ENCODE measurements at places on chromosomes 13 and 19.

GRCh38 chr13:106942563-106942962 lies 374.6 kb upstream of the ARGLU1 start:
- no peak for DNase-seq

- DNase-seq, result no peak
These were observed 28.3 kb downstream of the EFNA2 start for GRCh38 chr19:1313695-1314613.

DNA sequence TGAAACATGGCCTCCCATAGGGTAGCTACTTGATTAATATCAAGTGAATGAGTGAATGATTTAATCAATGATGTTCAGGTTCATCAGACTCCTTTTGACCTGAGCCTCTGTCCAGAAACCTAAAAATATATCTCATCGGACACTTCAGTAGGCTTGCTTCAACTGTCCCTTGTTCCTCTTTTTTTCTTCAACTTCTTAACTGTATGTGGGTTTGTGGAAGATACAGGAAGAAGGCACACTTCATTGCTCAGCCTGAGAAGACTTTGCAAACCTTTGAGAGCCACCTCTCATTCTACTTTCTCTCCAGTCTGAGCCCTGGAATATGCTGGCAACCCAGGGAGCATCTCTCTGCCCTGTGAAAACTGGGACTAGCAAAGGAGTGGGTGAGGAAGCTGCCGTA lies 557.0 kb downstream of the FGF9 start:
- DNase-seq, result no peak

GRCh38 chr13:73323615-73324014 lies 264.8 kb downstream of the KLF5 start:
- no peak for DNase-seq

DNA sequence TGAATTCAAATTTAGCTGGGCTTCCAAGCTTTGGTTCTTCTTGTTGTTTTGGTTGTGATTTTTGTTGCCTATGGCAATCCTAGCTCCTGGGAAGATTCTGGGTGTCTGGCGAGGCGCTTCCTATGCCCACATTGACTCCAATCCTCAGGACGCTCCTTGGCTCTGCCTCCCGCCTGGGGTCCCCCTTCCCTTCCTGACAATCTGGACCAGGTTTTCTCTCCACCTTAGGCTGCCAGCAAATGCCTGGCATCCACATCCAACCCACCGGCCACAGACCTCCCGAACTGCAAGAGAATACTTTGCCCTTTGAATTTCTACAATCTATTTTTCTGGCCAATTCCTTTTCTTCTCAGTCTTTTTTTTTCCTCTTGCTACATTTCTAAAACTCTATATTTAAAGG lies 186.9 kb upstream of the UBL3 start:
- DNase-seq, result no peak

GRCh38 chr13:43720780-43721397 lies 65.9 kb downstream of the ENOX1 start:
- DNase-seq, result no peak

GRCh38 chr13:105937451-105937850 lies 598.0 kb downstream of the EFNB2 start:
- no peak for DNase-seq

DNA sequence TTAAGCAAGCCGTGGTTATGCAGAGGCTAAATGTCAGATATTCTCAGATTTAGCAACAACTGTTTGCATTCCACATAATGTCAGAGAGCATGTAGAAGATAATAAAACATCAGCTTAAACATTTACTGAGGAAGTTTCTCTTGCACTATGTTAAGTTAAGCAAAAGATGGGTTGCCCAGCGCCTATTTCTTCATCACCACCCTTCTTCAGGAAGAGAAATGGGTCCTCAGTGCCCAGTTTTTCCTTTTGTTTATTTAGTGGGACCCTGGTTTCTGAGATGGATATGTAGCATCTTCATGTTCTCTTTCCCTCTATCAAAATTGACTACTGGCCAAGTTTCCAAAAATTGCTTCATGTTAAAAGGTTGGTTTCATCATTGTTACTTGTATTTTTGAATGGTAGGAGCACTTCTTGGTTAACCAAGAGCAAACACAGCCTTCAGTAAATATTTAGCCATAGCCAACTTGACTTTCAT lies 356.8 kb downstream of the RFC3 start:
- DNase-seq, result no peak

DNA sequence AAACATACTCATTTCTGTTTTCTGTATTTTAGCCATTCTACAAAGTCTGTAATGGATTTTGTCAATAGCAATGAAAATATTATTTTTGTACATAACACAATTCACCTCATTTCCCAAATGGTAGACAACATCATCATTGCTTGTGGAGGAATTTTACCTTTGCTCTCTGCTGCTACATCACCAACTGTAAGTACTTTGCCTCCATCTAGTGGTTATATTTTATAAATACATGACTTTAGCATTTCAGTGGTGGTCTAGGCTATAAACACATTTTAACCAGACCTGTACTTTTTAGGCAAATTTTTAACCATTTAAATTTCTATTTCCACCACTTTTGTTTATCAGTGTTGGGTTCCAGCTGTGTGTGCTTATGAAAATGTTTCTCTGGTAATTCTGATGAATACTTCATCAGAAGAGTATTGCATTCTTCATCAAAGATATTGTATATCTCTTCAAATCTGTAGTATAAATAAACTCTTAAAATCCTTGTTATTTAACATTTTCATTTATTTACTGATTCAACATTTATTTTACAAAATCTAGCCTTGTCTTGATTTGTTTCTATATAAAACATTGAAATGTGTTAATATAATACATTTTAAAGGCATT lies 222.4 kb downstream of the NBEA start:
- DNase-seq, result no peak

DNA sequence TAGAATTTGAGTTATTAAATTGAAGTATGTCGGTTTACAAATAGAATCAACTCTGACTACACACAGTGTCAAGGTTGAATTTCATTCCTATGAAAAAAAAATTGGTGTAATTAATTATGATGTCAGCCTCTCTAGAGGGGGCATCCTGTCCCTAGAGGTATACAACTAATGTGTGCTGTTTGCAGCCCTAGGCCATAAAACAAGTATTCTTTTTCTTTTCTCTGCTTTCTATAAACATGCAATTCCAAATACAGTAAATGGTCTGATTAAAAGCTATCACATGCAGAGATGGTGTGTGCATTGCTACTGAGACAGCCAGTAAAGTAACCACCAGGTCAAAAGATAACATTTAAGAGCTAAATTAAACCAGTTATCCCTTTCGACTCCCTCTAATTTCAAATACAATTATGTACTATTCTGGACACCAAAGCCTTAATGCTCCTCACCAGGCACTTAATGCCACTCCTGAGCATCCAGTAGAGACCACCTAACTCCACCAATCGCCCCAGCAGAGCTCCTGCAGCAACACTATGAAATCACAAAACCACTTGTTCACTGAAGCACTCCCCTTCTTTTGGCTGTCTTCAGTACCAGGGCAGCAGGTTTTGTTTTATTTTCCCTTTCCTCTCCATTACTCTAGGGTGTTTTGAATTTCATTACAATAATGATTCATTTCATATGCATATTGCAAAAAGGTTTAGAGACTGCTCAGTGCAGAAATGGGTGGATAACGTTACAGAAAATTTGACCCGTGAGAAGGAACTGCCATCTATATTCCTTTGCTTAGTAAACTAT lies 426.9 kb downstream of the PCDH9 start:
- DNase-seq, result no peak

DNA sequence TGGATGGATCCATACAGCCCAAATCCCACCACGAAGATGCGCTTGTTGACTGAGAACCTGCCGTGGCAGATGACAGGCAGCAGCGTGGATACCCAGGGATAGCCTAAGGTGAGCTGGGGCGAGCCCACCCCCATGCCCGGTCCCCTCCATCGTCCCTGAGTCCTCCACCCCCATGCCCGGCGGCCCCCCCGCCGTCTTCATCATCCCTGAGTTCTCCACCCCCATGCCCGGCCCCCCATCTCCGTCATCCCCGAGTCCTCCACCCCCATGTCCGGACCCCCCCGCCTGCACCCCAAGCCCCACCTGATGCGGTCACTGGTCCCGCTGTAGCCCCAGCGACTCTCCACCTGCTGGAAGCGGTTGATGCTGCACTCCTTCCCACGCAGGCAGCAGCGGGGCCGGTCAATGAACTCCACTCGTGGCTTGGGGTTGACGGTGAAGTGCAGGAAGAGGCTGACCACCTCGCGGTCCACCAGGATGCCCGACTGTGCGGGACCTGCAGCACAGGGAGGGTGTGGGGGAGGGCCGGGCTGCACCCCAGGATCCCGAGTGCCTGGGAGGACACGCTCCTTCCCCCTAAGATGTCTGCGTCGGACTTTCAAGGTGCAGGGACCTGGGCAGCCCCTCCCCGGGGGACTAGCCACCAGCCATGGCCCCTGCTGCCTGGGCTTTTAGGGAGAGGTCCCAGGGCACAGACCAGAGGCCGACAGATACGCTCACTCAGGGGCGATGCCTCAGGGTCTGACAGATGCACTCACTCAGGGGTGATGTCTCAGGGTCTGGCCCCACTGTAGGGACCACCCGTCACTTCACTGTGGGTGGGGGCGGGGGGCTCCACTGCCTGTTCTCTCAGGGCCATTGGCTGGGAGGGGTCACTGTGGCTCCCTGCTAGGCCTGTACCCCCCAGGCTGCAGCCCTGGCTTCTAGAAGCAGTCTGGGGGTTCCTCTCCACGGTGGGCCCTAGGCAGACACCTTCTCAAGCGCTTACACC lies 28.0 kb downstream of the BTBD2 start:
- DNase-seq, result no peak

GRCh38 chr19:16837035-16837362 lies 7.8 kb downstream of the SIN3B start:
- no peak for DNase-seq

- no peak for DNase-seq
These were observed 54.5 kb downstream of the LMO7 start for GRCh38 chr13:75690607-75691006.

DNA sequence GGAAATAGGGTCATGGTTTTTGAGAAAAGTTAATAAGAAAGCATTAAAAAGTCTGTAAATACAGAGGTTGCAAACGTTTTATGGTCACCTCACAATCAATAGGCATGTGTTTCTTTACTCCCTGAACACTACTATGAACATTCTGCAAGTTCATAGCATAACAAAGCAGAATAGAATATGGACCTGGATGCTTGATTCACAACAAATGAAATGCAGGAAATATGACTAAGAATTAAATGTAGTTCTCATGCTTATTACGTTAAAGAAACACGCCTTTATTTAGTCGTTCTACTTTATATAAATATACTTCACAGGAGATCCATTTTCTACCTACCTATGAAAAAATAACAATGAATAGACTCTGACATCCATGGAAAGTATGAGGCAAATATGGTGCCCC lies 344.0 kb downstream of the KCTD12 start:
- DNase-seq, result no peak
